ENCODE measurements at places on chromosomes 2 and 18.

DNA sequence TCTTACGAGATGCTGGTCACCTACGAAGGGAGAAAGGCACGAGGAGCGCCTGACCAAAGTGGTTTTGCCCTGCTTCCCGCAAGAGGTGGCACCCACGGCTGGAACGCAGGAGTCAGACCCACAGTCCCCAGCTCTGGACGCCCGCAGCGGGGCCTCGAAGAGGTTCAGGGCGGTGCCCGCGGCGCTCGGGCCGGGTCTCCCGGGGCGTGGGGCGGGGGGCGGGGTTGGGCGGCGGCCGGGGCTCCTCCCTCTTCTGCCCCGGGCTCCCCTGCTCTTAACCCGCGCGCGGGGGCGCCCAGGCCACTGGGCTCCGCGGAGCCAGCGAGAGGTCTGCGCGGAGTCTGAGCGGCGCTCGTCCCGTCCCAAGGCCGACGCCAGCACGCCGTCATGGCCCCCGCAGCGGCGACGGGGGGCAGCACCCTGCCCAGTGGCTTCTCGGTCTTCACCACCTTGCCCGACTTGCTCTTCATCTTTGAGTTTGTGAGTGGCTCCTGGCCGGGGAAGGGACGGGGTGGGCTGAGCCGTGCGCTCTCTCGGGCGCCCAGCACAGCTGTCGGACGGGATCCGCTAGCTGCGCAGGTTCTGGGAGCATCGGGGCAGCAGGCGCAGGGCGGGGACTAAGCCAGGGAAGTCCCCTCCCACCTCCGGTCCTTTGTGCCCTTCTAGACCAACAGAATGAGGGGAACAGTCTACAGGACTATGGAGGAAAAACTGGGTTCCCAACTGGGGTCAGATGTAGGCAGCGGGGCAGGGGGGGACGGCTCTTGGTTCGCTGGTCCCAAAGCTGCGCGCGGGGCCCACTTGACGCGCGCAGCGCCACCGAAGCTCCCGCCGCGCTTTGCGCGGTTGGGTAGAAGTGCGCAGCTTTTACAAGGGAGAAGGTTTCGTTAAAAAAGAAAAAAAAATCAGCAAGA lies at the start of gene MAL:
Gene MAL, plus strand, starts transcription at position 303 of the 914 bp plus-strand sequence. Its CDS starts 85 bp downstream, at position 388.
- no peak for DNase-seq

GRCh38 chr2:46373238-46373637 lies 76.0 kb downstream of the EPAS1 start:
- DNase-seq: no peak

DNA sequence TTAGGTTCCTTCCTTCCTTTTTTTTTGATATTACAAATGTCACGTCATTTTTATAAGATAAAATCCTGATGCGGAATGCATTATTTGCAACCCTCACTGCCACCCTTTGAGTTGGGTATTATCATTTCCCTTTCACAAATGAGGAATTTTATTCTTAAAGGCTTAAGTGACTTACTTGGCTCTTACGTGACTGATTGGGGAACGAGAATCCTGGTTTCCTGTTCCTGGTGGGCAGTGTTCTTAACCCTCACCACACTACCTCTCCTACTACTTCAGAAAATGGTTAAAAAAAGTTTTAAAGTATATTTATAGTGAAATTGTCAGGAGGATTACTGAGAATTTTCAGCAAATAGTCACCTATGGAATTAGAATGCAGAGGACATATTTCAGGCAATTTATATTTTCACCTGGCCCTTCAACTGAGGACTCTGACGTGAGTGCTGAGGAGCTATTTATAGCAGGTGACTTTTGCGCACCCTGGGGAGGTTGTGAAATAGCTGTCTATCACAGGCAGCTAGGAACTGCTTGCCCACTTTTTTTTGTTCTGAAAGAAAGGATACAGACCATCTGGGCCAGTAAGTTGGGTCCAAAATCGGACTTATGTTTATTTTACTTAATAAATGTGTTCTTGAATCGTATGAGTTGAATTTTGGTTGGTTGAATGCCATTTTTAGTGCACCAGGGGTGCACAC lies 18.7 kb upstream of the RASGRP3 start:
- DNase-seq: no peak

GRCh38 chr18:44589693-44590355 lies 90.9 kb upstream of the SETBP1 start:
- DNase-seq: no peak

GRCh38 chr18:52829876-52830405 lies 489.9 kb downstream of the DCC start:
- DNase-seq: no peak

DNA sequence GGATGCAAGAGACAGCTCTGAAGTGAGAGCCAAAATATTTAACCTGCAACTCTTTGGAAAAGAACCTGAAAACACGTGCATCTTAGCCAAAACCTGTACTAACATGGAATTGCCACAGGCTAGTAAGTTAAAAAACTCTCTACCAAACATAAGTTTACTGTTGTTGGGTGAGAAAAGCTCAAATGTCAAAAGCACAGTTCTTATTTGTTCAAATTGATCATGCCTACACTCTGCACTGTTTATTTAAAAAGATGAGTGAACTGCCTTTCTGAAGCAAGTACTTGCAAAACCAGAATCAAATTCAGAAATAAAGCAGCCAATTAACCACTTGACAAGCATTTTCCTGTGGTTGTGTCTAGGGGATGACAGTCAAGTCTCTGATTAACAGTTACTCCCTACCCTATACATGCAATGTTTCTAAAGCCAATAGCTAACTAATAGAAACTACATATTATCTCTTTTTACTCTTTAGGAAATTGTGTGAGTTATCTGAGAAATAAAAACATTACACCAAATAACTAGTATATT lies 5.6 kb downstream of the IKZF2 start:
- no peak for DNase-seq

GRCh38 chr18:56038171-56039030 lies 450.4 kb upstream of the TCF4 start:
- no peak for DNase-seq

DNA sequence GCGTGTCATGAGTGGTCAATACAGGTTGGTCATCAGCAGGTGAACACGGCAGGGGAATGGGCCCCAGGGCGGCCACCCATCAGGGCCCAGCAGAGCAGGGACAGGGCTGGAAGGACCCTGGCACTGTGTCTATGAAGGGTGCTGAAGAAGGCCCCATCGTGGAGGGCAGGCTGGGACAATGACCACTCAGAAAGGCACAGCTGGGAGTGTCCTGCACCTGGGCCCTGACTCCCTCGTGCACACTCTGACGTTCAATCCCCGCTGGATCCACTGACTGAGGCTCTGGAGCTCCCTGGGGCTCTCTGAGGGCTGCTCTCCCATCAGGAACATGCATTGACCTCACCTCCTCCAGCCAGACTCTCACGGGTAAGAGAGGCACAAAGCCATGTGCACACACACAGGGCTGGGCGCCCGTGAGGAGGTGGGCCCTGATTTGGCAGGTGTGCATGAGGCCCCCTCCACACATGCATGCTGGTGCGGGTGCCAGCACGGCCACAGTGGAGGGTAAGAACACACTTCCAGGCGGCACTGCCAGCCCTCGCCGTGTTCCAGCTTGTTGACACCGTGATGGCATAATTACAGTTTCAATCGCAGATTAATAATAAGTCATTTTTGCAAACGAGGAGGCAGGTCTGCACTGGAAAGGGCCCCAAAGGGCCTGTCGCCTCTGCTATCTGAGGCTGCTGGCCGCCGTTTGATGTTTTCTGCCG lies 58.5 kb downstream of the SMAD7 start:
- DNase-seq: no peak

DNA sequence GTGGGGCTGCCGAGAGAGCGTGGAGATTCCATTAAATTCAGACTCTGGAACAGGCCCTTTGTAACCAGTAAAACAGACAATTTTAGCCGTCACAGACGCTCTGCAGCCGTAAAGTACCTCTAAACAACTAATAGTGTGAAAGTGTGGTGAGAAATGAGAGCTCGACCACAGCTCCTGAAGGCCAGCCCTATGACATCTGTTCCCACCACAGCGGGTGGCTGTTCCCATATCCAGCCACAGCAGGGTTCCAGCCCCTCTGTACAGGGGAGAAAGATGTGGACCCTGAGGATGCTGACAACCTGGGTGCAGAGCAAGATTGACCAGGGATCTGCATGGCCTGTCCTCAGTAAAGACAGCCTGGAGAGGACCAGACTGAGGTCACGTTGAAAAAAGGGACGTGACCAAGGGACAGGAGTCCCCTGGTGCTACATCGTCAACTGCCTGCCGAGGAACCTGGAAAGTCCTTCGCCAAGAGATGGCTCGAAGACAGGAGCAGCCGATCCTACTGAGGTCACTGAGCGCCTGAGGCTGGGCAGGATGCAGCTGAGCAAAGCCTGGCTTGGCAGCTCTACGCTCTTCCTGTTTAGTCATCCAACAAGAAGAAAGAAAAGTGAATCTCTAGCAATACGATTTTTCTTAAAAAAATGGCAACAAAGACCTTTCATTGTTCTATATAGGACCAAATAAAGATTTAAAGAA lies 831.7 kb downstream of the RNF144A start:
- DNase-seq: no peak

- no peak for DNase-seq
Observed at GRCh38 chr2:26941486-26941885, 29.0 kb upstream of the MAPRE3 start.
